IMR-90 (cell line): ENCODE measurements at places on chromosomes 5 and 9. TPM values are rescaled to one million over a fixed set of nuclear protein-coding genes. Genes with fewer than 3 reads are reported as not detected.

The PCDHGA6 gene
- total RNA-seq = 4.1 and 4.2 TPM in 2 replicates

The NEUROG1 gene
- total RNA-seq = not detected in 2 replicates

The THBS4 gene
- total RNA-seq = 0.83 and 0.90 TPM in 2 replicates

The PCDHB11 gene
- total RNA-seq = under 0.01 TPM in 2 replicates

The PLPP1 gene
- total RNA-seq = 21.3 and 24.7 TPM in 2 replicates

The IL9 gene
- total RNA-seq = not detected in 2 replicates

The GARIN3 gene
- not detected in 2 replicates for total RNA-seq

The IFNK gene
- not detected in 2 replicates for total RNA-seq
